GM23338 (cell line): ENCODE measurements at places on chromosomes 13 and 19.
A peak's percentile ranks its signal among the peaks of the same experiment; 100 is the strongest.

- no peak for DNase-seq
These were observed 12.8 kb downstream of the IGSF23 start for GRCh38 chr19:44626048-44626624.

DNA sequence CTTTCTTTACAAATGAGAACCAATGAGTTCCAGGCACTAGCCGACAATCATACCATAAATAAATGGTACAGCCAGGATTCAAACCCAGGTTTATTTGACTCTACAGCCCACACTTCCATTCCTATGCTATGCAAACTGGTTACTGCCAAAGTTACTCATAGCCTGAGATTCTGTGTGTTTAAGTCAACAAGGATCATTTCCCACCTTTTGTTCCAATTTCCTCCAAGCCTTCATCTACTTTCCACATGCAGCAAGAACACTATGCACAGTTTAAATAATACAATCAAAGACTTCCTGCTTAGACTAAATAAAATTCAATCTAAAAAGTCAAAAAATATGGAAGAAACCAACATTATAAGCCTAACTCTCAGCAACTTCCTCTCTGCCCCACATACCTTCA is 59.2 kb upstream of the KLF12 start:
- DNase-seq, result no peak

- no peak for DNase-seq
These were observed 275.5 kb downstream of the NHLRC3 start for GRCh38 chr13:39313721-39314120.

GRCh38 chr13:85693889-85694511 is 105.2 kb downstream of the SLITRK6 start:
- peak; percentile 14 for DNase-seq

- no peak for DNase-seq
These were observed 91.1 kb downstream of the RNASEH2B start for GRCh38 chr13:51000571-51001260.

DNA sequence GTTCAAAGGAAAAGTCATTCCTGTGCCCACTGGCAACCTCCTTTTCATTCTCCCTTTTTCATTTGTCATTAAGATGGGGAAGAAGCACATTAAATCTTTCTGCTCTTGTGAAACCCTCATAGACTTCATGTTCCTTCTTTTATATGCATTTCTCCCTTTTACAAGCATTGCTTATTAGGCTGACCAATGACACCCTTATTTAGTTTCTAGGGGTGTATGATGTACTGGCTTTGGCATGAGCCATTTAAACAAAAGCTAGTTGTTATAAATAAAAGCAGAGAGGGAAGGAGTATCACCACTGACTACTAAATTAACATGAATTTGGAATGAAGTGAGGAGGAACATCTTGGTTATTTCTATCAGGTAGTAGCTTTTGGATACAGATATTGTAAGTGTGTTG is 68.2 kb upstream of the PCDH9 start:
- DNase-seq, result no peak

DNA sequence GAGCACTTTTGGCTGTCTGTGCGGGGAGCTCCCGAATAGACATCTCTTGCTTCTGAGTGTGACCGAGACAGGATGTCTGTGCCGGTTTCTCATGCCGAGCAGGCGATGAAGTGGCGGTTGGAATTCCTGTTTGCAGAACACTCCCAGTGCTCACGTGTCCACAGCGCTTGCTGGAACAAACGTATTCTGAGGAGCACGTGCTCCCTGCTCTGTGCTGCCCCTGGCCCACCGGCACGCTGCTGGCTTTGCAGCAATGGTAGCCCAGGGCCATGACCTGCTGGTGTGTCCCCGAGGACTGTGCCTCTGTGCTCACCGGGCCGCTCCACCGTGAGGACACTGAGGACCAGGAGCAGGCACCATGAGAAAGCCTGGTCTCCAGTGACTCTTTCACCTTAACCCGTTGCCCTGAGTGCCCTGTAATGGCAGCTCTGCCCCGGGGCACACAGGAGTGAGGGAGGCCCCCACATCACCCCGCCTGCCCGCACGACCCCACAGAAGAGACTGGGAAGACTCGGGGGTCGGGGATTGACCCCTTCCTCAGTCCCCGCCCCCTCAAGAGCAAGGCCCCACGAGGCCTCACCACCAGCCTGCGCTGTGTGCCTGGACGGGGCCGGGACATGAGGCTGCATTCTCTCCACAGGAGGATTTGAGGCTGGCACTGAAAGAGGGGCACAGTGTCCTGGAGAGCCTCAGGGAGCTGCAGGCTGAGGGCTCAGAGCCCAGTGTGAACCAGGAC is 40.0 kb upstream of the F7 start:
- DNase-seq, result no peak

- DNase-seq, result no peak
These were observed 3.6 kb downstream of the C2CD4C start for GRCh38 chr19:405121-405965.

- DNase-seq, result no peak
These were observed 77.6 kb downstream of the KDM4B start for GRCh38 chr19:5046339-5047039.
